Neural crest cell (in vitro differentiated cells): ENCODE measurements at places on chromosomes 12 and 14. TPM values are rescaled to one million over a fixed set of nuclear protein-coding genes. Genes with fewer than 3 reads are reported as not detected.

Gene ZBTB42
- total RNA-seq: 2.2 and 2.7 TPM in 2 replicates

- no peak for DNase-seq
These were observed 8.8 kb downstream of the RASSF3 start for GRCh38 chr12:64618953-64619590.

DNA sequence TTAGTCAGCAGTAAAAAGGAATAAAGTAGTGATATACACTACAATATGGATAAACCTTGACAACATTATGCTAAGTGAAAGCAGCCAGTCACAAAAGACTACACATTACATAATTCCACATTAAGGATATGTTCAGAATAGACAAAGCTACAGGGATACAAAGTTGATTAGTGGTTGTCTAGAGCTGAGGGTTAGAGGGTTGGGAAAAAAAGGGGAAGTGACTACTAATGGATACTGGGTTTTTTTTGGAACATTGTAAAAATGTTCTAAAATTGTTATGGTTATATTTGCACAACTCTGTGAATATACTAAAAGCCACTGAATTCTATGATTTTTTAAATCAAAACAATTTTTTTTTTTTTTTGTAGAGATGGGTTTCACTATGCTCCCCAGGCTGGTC, 4.8 kb upstream of the NGDN start:
- DNase-seq: no peak

GRCh38 chr12:79560225-79560889, 130.4 kb downstream of the PAWR start:
- no peak for DNase-seq

DNA sequence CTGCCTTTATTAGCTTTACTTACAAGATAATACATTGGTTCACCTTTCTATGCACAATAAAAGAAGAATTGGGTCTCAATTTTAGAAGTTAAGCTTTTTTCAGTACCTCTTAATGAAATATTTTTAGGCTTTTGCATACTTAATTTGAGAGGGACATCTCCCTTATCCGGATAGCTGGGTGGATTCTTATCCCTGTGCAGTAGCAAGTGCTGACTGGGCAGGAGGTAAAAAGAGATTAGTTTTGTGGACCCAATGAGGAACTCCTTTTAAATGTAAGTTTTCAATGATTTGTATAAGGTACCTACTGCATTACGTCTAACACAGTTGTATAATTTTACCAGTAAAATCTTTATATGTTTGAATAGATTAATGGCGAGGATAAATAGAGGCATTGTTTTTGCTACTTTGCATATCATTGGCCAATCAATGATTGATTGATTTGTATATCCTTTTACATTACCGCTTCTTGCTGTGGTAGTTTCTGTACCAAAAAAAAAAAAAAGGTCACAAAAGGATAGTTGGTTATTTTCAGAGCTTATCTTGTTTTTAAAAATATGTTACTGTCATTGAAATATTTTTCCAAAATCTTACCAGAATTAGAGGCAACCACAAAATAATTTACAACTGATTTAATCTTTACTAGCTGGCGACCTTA, 2.2 kb downstream of the CPSF6 start:
- no peak for DNase-seq

GRCh38 chr14:103730490-103731035, 15.0 kb downstream of the ZFYVE21 start:
- DNase-seq: no peak

GRCh38 chr14:39843881-39844280, 411.6 kb upstream of the FBXO33 start:
- no peak for DNase-seq

DNA sequence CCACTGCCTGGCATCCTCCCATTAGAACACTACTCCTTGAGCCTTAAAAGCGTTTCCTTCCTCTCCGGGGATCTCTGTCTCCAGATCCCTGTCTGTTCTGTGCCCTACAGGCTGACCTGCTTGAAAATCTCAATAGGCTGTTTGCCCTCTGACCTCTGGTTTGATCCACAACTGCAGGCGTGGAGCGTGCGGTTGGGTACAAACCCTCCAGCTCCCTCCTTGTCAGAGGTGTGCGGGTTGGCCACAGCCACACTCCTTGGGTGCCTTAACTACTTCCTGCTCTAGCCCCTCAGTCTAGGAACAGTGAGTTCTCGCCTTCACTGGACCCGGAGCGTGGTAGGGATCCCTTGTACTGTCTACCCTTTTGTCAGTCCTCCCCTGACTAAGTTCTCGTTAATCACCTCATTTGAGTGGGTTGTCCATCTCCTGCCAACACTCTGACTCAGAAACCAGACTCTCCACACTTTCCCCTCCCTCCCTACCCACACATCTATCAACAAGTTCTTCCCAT, 33.1 kb downstream of the CMKLR1 start:
- no peak for DNase-seq

GRCh38 chr14:99573000-99573330, 31.0 kb downstream of the CCDC85C start:
- DNase-seq: no peak
